ENCODE measurements at places on chromosomes 7 and 10. TPM values are rescaled to one million over a fixed set of nuclear protein-coding genes. Genes with fewer than 3 reads are reported as not detected.

Gene NKX2-3
- not detected for total RNA-seq

DNA sequence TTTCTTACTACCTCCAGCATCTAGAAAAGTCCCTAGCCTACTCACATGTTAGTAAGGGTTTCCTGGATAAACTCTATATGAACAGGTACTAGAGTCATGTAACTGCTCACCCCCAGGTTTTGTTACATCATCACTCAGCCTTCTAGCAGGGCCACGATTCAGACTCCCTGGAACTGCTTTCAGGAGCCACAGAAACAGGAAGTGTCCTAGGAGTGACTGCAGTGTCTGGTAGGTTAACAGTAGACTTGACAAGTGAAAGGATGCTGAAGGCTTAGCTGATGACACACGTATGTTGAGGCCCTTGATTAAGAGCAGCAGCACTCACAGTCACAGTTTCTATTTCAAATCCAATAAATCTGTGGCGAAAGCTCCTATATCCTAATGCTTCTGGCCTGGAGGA lies 101.2 kb downstream of the DNMBP start:
- no peak for DNase-seq
- H3K36me3 ChIP-seq, result peaks cover 9% of the 10 kb centered on the region
- H3K27ac ChIP-seq, result no peak overlapping the region
- H3K27me3 ChIP-seq, result no peaks in the 10 kb centered on the region

DNA sequence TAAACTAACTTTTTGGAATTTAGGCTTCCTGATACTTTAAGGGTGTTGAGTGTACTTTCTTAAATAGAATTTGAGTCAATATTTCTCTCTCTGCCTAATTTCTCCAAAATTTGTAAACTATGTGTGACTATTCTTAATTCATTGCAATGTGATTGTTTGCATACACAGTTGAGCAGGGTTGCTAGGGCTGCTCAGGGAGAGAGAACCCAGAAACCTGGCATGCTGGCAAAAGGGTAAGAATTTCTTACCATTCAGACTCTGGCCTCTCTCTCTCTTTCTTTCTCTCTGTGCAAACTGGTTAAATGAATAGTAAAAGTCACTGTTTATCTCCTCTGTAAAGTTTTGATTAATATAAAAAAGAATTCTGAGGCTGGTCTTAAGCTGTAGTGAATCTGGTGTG lies 51.0 kb upstream of the NAMPT start:
- no peak overlapping the region for H3K4me3 ChIP-seq
- H3K4me1 ChIP-seq, result no peaks in the 10 kb centered on the region
- no peak overlapping the region for H3K27ac ChIP-seq
- H3K27me3 ChIP-seq, result peaks cover 19% of the 10 kb centered on the region
- no peak for DNase-seq
- no peaks in the 10 kb centered on the region for H3K36me3 ChIP-seq

DNA sequence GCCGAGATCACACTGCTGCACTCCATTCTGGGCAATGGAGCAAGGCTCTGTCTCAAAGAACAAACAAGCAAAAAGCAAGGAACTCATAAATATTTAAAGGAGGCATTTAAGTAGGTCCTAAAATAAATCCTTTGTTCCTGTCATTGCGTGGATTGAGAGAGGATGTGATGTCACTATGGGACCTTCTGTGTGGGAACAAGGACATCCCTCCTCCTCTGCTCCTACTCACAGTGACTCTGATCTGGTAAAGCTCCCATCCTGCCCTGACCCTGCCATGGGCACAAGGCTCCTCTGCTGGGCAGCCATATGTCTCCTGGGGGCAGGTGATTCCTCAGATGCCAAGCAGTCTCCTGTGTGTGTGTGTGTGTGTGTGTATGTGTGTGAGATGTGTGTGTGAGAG lies 74.1 kb upstream of the PRSS58 start:
- peaks cover 2% of the 10 kb centered on the region for H3K4me1 ChIP-seq
- no peak overlapping the region for H3K27ac ChIP-seq

DNA sequence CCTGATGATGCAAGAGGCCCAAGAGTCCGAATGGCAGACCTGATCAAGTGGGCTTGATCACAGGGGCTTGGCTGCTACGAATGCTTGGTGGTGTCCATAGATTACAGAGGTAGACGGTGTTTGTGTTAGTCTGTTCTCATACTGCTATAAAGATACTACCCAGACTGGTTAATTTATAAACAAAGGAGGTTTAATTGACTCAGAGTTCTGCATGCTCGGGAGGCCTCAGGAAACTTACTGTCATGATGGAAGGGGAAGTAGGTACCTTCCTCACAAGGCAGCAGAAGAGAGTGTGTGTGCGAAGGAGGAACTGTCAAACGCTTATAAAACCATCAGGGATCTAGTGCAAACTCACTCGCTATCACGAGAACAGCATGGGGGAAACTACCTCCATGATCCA lies 268.9 kb upstream of the KLF6 start:
- H3K4me1 ChIP-seq, result peaks cover 5% of the 10 kb centered on the region
- no peaks in the 10 kb centered on the region for H3K27me3 ChIP-seq
- no peak overlapping the region for H3K4me3 ChIP-seq
- H3K36me3 ChIP-seq, result no peaks in the 10 kb centered on the region
- no peak for DNase-seq

GRCh38 chr10:8275911-8276310 lies 221.4 kb downstream of the GATA3 start:
- no peak overlapping the region for H3K4me3 ChIP-seq
- no peaks in the 10 kb centered on the region for H3K36me3 ChIP-seq
- no peaks in the 10 kb centered on the region for H3K27me3 ChIP-seq
- H3K4me1 ChIP-seq, result no peaks in the 10 kb centered on the region
- H3K27ac ChIP-seq, result no peak overlapping the region
